Heart left ventricle (tissue), 16 donors: ENCODE measurements at places on chromosomes 5 and 9.

- DNase-seq = no peak
Measured at GRCh38 chr5:6705959-6706358, 7.3 kb upstream of the TENT4A start.

- DNase-seq = no peak
Measured at GRCh38 chr9:18237776-18238175, 236.2 kb upstream of the ADAMTSL1 start.

DNA sequence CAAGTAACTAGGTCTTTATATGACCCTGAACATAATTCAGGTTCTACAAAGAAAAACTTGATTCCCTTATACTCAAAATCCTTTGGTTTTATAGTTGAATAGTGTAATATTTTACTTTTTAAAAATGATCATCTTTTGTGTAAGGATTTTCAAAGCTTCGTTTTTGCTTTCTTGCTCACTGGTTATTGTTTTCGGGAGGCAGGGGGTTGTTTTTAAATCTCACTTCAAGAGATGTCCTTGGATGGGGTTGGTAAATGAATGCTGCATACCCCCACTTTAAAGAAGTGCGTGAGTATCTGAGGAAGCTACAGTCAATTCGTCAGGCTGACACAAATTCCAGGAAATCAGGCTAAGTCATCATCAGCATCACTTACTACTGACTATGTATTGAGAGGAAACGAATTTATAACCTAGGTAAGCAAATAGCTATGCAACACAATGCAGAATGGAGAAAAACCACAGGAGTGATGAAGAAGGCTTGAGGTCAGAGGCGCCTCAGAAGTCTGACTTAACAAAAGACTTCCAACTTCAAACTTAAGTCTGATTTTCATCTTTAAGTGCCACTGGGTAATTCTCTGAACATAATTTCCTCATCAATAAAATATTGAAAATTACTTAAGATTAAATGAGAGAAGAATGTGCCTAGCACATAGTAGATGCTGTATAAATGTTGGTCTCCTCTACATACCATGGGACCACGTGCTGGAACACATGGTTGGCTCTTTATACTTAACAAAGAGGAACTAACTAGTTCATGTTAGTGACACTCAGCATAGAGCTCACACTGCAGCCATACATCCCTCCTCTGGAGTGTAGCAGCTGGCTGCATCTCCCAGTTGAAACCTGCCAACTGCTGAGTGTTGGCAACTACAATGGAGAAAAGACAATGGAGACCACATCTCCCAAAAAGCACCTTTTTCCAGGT, 106.0 kb upstream of the KIF2A start:
- no peak for DNase-seq

DNA sequence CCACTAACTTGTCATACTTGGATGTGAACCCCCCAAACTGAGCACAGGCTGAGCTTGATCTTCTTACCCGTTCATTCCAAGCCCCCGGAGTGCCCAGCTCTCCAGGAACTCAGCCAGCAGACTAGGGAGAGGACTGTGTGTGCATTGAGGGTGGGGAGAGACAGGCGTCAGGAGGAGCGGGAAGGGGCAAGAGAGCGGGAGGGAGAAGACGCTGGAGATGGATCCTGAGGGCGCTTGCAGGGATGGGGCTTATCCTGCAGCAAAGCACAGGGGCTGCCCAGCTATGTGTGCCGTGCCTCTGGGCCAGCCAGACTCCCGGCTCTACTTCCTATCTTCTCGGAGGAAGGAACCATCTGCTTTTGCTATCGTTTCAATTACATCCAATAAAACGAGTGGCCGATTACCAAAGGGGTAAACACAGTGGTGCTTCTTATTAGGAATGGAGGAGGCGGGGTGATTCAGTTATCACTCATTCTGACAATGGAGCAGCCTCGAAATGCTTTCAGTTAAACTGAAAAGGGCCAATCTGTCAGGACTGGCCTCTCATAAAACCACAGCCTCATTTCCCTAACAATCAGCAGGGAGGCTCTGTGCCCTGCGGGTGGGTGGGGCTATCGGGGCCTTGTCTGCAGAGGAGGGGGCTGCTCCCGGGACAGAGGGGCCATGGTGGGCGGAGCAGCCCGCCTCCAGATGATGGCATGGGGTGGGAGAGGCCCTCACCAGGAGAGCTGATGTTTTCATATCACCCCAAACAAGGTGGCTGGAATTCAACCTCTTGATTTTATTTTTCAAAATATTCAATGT, 168.2 kb downstream of the DAB2IP start:
- no peak for DNase-seq

- peak; percentile 57 for DNase-seq
Measured at GRCh38 chr5:142807372-142807911, 37.3 kb downstream of the ARHGAP26 start.

DNA sequence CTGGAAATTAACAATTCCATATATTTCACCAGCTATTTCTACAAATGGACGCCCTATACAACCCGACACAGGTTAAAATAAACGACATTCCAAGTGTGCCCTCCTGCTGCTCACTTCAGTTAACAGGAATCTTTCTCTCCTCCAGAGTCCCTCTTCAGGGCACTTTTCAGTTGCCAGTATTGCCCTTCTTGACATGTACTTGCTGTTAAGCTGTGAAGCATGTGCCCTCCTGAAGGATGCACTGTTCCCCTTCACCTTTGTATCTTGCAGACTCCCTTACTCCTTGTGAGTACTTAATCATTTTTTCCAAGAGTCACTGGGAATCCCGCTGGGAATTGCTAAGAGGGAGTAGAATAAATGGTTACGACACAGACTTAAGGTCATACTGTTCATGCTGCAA, 364.1 kb downstream of the CTNND2 start:
- no peak for DNase-seq

GRCh38 chr5:116578676-116579075, 4.1 kb upstream of the SEMA6A start:
- DNase-seq = no peak
